NCI-H2081 treated with DMSO at 0.1 percent for 48 hours (cell line): ENCODE measurements at places on chromosomes 4 and X.

- no peak for DNase-seq
Measured at GRCh38 chrX:78111140-78111931, 7.3 kb downstream of the PGK1 start.

DNA sequence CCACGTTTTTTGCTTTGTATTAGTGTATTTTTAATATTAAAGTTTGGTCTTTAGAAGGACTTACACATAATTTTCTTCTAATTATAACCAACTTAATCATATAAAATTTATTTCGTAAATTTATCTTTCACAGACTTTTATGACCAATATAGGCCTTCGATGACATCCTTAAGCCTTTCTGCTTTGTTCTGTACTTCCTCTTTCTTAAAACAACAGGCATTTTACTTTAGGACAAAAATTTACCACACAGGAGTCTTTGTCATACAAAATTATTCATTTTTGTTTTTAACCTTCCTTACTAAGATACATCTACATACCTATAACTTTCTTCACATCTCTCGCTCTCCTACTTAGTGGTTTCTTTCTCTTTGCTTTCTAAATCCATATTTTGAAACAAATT is 56.3 kb downstream of the RGS12 start:
- DNase-seq = no peak

DNA sequence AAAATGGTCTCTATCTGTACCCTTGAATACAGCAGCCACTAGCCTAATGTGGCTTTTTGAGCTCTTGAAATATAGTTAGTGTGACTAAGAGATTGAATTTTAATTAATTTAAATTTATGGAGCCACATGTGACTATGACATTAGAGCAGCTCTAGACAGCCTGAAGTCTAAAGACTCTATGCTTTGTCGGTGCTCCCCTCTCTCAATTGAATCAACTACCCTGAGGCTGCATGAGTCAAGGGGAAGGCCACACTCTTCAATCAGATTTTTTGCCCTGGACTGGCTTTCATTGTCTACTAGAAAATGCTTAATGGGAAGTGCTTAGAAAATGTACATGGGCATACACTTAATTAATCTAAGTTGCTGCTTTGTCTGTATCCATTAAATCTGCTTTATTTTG is 11.7 kb downstream of the TLR7 start:
- no peak for DNase-seq

- no peak for DNase-seq
Measured at GRCh38 chrX:1592470-1593142, 1.2 kb downstream of the AKAP17A start.

- DNase-seq = no peak
Measured at GRCh38 chrX:120857240-120857639, 18.4 kb downstream of the CT47B1 start.

DNA sequence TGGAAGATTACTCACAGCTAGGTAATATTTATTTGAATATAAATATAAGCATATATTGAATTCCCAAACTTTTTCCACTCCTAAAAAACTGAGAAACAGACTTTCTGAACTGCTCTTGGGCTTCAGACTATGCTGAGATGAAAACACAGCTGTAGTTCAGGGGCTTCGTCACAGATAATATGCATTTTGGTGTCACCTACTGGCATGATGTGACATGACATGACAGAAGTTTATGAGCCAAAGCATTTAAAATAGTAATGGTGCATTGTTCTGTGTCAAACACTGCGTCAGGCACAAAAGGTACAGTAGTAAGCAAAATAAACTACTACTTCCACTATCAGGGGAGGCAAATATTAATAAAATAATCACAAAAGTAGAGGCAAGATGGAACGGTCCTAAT is 171.3 kb downstream of the BTC start:
- DNase-seq = no peak

- no peak for DNase-seq
Measured at GRCh38 chr4:152348670-152349069, 187.2 kb downstream of the FBXW7 start.

- no peak for DNase-seq
Measured at GRCh38 chr4:24372881-24373280, 211.5 kb downstream of the DHX15 start.

- no peak for DNase-seq
Measured at GRCh38 chr4:76802236-76803021, 95.5 kb downstream of the SOWAHB start.

- no peak for DNase-seq
Measured at GRCh38 chr4:8356856-8357255, 83.7 kb downstream of the ACOX3 start.

GRCh38 chr4:122711919-122712318 is 20.6 kb upstream of the BBS12 start:
- DNase-seq = no peak

DNA sequence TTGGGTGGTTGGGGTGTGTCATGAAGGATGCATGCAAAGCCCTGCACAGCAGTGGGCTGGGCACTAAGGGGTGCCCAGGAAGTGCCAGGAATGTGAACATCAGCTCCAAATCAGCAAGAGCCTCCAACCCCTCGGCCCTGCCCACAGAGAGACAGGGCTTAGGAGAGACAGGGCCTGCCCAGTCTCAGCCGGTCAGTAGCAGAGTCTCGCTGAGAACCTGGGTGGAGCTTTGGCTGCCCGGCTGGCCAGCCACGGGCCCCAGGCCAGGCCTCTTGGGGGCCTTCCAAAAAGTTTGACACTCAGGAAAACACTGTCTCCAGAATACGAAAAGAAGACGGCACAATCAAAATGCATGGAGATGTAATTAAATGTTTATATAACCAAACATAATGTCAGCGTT is 4.3 kb upstream of the MXD4 start:
- no peak for DNase-seq

GRCh38 chr4:27966664-27967063 is 1106.0 kb downstream of the STIM2 start:
- DNase-seq = no peak

GRCh38 chr4:185504098-185505047 is 30.9 kb downstream of the PDLIM3 start:
- no peak for DNase-seq

DNA sequence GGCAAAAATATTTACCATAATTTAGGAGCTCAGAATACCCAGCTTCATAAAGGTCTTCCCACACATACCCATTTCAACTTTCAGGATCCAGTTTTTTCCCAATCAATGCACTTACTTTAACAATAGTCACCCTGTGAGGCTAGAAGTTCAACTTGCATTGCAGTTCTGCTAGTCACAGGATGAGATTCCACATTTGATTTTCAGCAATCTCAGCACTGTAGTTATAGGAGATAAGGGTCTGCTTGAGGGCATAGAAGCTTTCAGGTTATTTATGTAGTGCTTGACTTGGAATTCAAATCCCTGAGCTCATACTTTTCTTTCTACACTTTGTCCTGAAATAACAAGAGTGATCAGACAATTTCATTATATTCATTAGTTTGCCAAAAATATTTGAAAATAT is 78.3 kb upstream of the IL2 start:
- DNase-seq = no peak

DNA sequence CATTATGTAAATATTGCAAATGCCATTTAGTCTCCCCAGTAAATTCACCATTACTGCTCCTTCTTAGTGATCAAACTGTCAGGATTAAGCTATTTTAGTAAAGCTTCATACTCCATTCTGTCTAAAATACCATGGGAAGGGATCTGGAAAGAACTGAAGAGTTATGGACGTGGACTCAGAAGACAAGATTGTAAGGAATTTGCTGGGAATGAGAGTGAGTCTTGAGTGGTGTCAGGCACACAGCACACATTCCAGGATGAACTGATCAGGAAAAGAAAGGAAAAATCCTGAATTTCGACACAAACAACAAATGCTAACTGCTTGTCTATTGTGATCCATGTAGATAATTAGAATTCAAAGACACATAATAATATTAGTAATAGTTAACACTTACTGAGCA is 311.0 kb downstream of the CENPC start:
- no peak for DNase-seq

GRCh38 chr4:178347111-178347510 is 904.9 kb upstream of the AGA start:
- no peak for DNase-seq

DNA sequence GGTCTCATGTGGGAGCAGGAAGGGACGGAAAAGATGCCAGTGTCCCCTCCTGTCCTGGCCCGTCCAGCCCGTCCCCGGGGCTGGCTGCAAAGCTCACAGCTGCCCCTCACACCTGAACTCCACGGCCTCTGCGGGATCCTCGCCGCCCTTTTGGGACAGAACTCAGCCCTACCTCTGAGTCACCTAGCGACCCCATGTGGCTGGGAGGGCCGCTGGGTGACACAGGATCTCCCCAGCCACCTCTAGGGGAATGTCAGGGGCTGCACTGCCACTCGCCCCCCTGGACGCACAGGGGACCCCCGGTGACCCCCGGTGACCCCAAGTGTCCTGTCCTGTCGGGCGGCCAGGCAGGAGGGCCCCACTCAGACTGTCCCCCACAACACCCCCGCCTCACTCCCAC is 748 bp downstream of the FAM9B start:
- no peak for DNase-seq

- no peak for DNase-seq
Measured at GRCh38 chrX:13142891-13143290, 98.5 kb upstream of the FAM9C start.

- no peak for DNase-seq
Measured at GRCh38 chrX:69627744-69628143, 11.8 kb downstream of the EDA start.

DNA sequence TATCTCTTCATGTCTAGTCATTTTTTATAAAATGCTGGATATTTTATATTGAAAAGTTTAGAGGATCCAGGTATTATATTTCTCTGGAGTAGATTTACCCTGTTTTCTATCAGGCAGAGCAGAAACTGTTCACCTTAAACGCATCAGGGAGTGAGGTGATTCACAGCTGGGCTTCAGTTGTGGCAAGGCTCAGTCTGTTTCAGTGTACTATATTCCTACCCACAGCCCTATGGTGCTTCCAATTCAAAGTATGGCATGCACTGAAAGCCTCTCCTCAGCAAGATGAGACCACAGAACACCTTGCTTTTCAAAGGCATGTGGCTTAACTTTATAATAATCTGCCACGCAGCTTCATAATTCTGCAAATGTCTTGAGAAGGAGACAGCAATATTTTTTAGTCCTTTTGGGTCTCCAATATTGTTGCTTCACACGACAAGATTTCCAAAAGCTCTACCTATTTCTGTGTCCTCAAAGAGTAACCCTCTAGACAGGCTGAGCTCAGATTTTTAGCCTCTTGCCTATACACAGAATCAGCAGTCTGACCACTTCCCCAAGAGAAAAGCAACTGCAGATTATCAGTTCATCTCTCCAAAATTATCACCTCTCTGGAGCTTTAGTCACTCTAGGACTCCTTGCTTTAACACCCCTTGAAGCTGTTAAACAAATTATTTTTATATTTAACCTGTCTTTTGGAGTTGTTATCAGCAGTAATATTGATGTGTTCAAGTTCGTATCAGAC is 24.4 kb downstream of the PRDM5 start:
- DNase-seq = no peak

DNA sequence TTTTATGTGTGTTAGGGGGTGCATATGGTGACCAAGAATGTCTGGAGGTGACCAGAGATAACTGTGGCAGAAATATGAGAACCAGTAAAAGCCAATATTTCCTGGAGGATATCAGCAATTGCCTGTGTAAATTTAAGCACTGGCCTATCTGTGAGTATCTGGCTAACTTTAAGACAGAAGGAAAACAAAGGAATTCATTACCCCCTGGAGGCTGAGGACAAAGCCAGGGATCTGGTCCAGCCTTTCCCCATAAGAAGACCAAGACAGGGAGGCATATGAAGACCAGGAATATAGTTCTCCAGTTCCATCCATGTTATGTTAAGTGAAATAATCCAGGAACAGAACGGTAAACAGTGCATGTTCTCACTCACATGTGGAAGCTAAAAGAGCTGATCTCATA is 49.2 kb downstream of the MFAP3L start:
- DNase-seq = no peak

GRCh38 chr4:41095973-41096372 is 118.4 kb downstream of the APBB2 start:
- no peak for DNase-seq

- no peak for DNase-seq
Measured at GRCh38 chr4:38075370-38076152, 115.4 kb downstream of the PTTG2 start.

DNA sequence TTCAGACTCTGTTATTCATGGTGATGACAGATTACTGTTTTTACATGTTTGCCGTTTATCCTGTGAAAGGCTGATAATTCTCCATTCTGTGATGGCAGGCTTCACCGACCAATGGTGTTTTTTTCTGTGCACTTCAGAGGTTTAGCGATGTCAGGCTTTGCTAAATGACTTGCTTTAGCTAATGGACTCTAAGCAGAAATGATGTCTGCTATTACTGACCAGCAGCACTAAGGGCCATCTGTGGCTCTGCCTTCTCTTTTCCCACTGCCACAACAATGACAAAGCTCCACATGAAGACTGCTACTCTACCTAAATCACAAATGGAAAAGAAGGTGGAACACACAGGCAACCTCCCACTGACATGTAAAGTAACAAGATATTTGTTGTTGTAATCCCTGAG is 68.4 kb upstream of the ALB start:
- DNase-seq = no peak

GRCh38 chrX:12138361-12139313 is at the start of gene FRMPD4:
FRMPD4 (plus strand) TSS chrX:12138473; CDS start chrX:12138972, 499 bp downstream.
- DNase-seq = no peak

- DNase-seq = no peak
Measured at GRCh38 chrX:1661048-1661921, 46.4 kb downstream of the ASMT start.

DNA sequence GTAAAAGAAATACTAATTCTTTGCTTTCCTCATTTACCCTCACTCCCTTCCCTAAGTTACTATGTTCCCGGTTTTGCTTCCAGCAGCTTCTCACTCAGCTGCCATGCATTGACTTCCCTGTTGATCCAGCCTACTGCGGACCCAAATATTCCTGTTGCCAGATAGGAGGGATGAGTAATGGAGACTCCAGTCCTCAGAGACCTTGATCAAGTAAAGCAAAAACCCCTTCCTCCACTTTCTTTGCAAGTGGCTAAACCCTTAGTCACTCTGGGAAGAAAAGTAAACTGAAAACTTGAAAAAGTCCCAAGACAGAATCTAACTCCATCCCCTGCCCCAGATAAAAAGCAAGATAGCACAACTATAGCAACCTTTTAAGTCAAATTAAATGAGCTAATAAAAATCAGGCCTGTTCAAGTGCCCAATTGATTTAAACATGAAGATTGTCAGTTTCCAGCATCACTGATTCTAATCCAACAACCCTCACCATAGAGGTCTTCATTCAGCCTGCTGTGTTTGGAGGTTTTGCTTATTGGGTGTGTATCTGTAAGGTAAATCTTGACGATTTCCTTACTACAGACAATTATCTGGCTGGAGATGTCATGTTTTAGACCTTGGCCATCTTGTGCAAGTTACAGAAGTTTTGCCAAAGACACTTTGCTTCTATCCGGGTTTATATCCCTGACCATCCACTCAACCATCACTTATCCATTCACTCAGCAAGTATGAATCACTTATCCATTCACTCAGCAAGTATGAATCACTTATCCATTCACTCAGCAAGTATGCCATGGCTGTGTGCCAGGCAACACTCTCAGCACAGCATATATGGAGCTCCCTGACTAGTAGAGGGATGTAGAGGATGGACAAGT is 17.6 kb downstream of the FGFBP1 start:
- DNase-seq = no peak

- no peak for DNase-seq
Measured at GRCh38 chr4:176193126-176193525, 2.3 kb downstream of the SPATA4 start.
